Jurkat, Clone E6-1 (cell line): ENCODE measurements at places on chromosomes 6 and 20.

GRCh38 chr20:50467718-50468356, 42.3 kb upstream of the PTPN1 start:
- peak; percentile 54 for DNase-seq

GRCh38 chr6:33419580-33420490, at the start of gene SYNGAP1:
TSS of gene SYNGAP1 (plus strand) at chr6:33420065. CDS start at chr6:33420265, 200 bp downstream.
- DNase-seq: peak; percentile 51

- no peak for DNase-seq
Observed at GRCh38 chr20:44714701-44715498, at the start of gene CCN5. TSS of gene CCN5 (plus strand) at chr20:44715369. CDS start at chr20:44715391, 22 bp downstream.

DNA sequence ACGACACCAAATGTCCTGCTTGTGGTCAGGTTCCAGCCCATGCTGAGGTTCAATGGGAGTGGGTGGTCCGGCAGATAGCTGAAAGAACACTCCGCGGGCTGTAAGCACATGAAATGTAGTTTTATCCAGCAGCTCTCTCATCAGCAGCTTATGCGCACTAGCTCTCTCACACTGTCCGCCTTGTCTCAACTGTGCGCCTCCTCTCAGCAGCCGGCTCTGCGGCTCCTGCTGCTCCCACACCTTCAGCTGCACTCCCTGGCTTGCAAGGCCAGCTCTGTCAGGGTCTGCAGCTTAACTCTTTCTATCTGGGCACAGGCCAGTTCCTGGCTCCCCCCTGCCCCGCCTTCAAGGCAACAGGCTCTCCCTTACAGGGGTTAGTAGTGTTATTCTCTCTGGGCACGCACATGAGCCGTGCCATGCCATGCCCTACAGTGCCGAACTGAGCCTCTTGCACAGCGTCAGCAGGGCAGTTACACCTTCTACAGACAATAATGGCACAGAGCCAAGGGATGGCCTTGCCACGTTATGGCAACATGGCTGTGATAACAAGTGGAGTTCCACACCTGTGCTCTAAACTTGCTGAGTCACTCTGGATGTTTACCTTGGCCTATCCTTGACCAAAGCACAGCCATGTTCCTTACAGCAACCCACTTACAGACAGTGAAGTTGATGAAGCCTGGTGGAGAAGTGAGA, 84.0 kb upstream of the LRFN2 start:
- DNase-seq: no peak

DNA sequence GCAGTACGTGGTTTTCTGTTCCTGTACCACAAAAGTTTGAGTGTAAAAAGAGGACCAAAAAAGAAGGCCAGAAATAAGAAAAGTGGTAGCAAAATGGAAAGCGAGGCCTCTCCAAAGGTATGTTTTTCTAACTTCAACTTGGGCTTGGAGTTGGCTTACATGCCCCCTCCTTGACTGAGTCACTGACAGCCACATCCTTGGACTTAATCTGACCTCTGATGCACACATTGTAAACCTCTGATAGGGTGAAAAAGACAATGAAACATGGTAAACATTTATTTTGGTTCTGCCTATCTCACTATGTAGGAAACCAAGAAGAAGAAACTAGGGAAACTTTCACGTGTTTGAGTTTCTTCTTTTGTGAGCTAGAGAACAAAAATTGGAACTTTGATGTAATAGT, 503.2 kb upstream of the ID4 start:
- DNase-seq: no peak

DNA sequence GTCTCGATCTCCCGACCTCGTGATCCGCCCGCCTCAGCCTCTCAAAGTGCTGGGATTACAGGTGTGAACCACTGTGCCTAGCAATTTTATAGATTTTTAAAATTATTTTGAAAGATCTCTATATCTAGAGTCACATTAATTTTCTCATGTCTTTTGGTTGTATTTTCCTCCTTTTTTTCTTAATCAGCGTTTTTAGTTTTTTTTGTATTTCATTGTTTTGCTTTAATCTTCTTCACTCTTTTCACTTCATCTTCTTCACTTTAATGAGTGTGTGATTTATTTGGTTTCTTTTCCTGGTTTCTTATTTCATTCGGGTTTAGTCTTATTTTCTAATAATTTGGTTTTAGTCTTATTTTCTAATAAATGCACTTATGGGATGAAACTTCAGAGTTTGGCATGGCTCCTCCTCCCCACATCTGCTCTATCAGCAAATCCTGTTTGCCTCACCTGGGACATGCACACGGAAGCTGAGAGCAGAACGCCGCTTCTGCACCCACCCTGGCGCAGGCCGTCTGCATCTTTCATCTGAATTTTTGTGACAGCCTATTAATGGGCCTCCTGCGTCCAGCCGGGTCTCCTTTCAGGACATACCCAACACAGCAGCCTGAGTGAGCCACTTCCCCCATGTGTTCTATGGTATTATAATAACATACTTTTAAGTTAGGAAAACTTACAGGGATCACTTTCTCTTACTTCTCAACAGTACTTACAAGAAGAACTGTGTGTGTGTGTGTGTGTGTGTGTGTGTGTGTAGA, 35.5 kb downstream of the DTD1 start:
- no peak for DNase-seq
